Stimulated activated CD8-positive, alpha-beta memory T cell treated with anti-CD3 and anti-CD28 coated beads, Interleukin-7, amount 100 ng/mL, for 1 hour (primary cell): ENCODE measurements at places on chromosomes 2 and 18.

DNA sequence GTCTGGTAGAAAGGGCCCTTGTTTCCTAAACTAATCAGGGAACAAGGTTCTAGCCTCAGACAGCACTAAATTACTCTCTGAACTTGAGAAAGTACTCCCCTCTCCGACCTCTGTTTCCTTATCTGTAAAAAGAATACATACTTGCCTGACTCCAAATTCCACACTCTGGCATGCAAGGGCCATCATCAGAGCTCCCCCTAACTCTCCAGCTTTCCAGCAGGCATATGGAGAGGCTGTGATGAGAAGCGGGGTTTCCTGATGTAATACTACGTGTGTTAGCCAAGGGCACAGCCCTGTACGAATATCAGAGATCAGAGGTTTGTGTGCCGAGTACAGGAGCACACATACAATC, 1.8 kb upstream of the EVA1A start:
- DNase-seq: no peak

- DNase-seq: no peak
These were observed 181.6 kb downstream of the CELF4 start for GRCh38 chr18:37383846-37384595.

DNA sequence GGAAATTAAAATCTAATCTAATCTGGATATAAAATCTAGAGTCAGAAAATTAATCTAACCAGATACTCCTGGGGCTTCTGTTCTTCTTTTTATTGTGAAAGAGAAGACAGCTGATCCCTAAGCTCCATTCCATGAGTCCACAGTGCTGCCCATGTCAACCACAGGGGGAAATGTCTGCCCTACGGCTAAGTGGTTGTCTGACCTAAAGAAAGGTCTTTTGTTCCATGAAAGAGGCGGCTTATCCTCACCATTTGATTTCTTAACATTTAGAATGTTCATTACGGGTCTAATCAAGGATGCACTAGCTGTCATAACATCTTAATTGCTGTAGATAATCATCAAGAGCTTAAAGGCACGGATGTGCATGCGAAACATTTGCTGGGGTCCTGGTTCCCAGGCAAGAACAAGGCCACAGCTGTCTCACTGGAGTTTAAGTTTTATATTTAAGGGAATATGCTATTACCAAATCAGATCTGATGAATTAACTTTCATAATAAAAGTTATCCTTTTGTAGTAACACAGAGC, 162.6 kb downstream of the PAX3 start:
- DNase-seq: no peak

- no peak for DNase-seq
These were observed 208.1 kb downstream of the VAPA start for GRCh38 chr18:10121786-10122515.

GRCh38 chr2:219416235-219416602, 2.0 kb upstream of the DES start:
- no peak for DNase-seq

DNA sequence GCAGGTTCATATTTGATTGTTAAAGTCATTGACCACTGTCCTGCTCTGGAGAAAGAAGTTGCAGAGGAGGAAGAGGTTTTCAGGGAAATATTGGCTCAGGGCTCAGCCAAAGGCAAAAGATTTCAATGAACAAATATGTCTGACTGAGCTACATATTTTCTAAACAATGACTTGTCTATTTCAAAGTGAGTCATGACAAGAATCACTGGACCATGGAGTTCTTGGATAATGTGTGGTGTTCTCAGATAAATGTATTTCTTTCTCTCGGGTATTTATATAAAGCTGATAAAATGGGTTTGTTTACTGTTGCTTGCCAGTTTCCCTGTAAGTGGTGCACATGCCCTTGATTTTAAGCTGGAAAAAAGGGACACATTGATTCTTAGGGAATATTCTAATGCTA, 34.3 kb upstream of the RMP24 start:
- DNase-seq: no peak

DNA sequence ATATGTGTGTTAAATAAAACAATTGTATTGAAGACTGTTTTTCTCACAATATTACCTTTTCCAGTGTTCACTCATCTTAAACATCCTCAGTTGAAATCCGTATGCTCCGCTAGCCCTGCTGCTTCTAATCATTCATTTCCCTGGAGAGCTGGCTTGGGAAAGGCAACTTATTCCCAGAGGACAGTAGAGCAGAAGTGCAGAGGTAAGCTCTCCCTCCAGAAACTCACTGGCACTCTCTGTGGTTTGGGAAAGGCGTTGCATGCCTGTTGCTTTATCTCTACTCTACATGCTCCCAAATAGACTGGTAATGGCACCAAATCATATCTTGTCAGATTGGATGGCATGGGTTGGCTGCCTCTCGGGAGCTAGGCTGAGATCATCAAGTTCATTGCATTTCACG, 117.1 kb upstream of the BOD1L2 start:
- no peak for DNase-seq

- DNase-seq: no peak
These were observed 26.2 kb upstream of the XDH start for GRCh38 chr2:31440764-31441163.

- no peak for DNase-seq
These were observed 284.8 kb downstream of the MREG start for GRCh38 chr2:215728504-215729065.

DNA sequence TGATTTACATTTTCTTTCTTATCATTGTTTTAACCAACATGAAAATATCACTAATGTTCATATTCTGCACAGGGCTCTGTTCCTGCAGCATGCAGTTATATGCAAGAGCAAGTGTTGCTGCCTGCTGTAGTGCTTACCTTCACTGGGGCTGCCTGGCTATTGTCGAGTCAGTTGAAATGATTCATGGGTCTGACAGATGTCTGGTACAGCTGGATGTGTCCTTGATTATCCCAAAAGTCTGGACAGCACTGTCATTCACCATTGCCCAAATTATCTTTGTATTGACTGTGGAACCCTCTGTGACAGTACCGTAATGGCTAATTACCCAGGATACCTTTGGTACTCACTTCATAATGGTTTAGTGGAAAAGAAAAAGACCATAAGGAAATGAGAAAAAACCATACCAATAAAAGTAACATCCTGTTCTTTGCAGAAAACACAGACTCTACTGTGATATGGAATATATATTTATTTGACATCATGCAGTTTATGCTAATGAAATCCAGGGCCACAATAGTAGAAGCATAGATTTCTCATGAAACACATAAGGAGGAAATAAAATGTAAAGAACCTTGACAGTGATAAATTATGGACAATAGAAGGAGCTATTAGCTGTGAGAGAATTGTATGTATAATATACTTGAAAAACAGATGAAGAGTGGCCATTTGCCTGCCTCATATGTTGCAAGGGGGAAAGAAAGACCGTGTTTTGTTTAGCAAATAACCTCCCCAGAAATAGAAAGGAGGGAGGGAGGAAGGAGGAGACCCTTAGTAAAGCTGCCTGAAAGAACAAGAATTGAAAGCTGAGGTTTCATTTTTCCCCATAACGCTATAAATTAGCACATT, 249.8 kb upstream of the ATP5MC3 start:
- no peak for DNase-seq

DNA sequence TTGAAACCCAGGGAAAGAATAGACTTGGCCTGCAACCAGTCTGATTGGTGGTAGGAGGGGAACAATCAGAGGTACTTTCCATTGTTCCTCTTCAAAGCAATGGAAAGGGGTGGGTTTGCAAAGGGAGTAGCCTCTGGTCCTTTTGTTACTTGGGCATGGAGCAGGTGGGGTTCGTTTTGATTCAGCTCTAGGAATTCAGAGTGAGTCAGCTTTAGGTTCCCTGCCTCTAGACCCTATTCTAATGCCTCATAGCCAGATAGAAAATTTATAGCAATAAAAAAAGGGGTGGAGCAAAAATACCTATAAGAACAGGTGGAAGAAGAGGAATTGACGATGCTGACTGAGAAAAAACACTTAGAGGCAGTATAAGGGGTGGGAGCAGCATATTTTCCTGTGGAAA, 636.4 kb downstream of the PLCL1 start:
- DNase-seq: no peak

GRCh38 chr2:183019718-183020442, 18.4 kb downstream of the NCKAP1 start:
- no peak for DNase-seq

GRCh38 chr2:10373931-10374330, 71.2 kb downstream of the HPCAL1 start:
- no peak for DNase-seq
